Stimulated activated CD4-positive, alpha-beta T cell treated with anti-CD3 and anti-CD28 coated beads, Interleukin-15, amount 100 ng/mL, for 1 hour (primary cell): ENCODE measurements at places on chromosomes 7 and 10.

DNA sequence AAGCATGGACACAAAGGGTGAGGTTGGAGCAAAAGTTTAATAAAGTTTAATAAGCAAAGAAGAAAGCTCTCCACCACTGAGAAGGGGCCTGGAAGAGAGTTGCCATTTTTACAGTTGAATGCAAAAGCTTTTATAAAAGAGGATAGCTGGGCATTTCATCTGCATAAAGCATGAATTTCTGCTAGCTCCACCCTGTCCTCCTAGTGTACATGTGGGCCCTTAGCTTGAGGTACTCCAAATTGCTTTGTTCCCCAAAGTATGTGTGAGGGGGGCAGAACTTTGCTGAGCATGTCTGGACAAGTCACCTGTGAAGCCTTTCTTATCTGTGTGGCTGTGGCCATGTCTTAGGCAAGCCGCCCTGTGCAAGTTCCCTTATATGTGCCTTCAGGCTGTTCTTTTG is 22.6 kb upstream of the CROT start:
- no peak for DNase-seq

DNA sequence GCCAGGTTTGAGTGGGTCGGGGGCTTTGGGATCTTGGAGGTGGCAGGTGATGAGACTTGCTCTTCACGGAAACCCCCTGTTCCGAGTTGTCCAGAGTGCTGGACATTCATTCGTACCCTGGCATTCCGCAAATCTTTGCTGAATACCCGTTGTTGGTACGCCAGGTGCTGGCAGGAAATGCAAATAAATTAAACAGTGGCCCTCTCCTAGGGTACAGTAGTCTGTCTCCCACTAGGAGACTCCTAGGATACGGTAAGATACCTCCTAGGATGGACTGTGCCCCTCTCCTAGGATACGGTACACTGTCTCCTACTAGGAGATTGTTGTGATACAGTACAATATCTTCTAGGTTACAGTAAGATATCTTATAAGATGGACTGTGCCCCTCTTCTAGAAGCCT is 544 bp downstream of the SEC23IP start:
- no peak for DNase-seq

- no peak for DNase-seq
Observed at GRCh38 chr7:135151533-135151932, 3.7 kb downstream of the TMEM140 start.

- no peak for DNase-seq
Observed at GRCh38 chr10:85420501-85421191, 945.9 kb downstream of the GRID1 start.

- no peak for DNase-seq
Observed at GRCh38 chr7:103686064-103686463, 240.1 kb upstream of the SLC26A5 start.

- no peak for DNase-seq
Observed at GRCh38 chr7:73437621-73438416, 4.2 kb downstream of the FZD9 start.

- DNase-seq: no peak
Observed at GRCh38 chr7:22726907-22727713, at the start of gene IL6. IL6 (plus strand) TSS chr7:22727200; CDS start chr7:22727263, 63 bp downstream.

DNA sequence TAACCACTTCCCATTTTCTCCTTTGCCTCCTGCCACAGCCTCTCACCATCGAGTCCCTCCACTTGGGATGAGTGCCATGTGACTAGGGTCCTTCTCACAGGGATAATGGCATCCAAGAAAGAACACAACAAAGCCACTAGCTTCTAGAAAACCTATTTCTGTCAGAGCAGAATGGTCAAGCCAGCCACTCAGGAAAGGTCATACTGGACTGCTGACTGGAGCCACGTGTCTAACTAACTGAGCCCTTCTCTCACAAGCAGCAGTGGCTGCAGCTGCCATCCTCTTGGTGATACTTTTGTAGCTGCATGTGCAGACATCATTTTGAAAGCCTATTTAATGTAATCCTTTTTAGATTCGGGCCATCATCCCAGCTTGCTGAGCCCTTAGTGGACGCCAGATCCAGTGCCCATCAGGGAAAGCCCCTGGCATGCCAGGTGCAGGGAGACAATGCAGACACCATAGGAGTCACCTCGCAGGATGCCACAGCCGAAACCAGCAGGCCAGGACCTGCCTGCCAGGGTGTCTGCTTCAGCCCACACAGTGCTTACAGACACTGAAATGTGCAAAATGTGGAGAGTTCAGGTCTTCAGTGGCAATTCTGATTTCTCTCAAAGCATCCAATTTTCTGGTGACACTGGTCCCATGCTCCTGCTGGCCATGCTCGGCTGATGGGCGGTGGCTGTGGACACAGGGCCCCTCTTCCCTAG is 98.3 kb upstream of the DDC start:
- no peak for DNase-seq

GRCh38 chr7:31373337-31374289 is 33.1 kb upstream of the NEUROD6 start:
- DNase-seq: no peak

- DNase-seq: no peak
Observed at GRCh38 chr7:135714534-135715009, 13.4 kb downstream of the SLC13A4 start.

DNA sequence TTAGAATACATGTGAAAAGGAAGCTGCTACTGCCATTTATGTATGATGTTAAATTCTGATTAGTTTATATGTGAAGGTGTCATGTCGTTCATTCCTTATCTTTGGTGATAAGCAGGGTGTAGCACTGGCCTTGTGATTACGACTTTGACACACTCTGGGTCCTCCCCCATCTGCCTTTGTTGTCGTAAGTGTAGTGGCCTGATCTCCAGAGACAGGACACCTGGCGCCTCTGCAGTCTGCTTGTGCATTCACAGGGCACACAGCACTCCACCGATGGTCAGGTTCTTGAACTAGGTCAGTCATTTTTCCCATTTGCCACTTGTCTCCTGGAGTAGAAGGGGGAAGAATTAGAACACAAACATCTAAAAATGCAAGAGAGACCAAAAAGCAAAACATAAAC is 186.0 kb downstream of the PRKCQ start:
- DNase-seq: no peak

GRCh38 chr7:157615101-157615817 is 278.5 kb downstream of the DNAJB6 start:
- DNase-seq: no peak

GRCh38 chr7:82715344-82715743 is 271.8 kb upstream of the CACNA2D1 start:
- DNase-seq: no peak

- DNase-seq: no peak
Observed at GRCh38 chr7:141454338-141454737, 96.9 kb upstream of the AGK start.

DNA sequence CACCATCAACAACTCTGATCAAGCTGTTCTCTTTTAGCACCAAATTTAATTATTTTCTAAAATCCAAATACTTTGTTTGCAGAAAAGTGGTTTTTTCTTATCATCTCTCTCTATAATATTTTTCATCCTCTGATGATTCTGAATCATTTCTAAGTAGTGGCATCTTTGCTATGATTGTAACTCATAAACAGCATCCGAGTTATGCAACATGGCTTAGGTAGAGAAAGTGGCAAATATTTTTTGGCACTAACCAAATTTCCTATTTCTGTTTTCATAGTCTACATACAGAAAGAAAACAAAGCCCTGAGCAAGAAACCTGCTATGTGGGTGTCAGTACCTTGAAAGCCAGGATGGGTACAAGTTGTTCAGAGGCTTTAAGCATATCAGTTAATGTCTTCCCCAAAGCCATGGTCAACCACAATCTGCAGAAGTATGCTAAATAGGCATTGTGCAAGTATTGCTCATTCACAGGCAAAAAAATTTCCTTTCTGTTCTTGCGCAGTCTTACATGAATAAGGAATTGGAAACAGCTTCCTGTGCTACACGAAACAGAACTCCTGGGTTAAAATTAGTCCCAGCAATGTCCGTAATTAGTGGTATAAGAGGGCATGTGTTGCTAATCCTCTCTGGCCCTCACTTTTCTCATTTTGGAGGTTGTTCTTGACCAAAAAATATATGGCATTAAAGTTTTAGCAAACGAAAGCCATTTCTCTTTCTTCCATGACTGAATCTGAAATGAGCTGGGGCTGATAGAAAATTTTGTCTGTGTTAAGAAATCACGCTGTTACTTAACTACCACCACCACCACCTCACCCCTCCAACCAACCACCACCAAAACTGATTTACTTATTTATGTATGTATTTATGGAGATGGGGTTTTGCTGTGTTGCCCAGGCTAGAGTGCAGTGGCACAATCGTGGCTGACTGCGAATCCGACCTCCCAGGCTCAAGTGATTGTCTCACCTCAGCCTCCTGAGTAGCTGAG is 325.6 kb upstream of the MAGI2 start:
- no peak for DNase-seq

- no peak for DNase-seq
Observed at GRCh38 chr10:112507046-112507445, 60.0 kb downstream of the VTI1A start.

DNA sequence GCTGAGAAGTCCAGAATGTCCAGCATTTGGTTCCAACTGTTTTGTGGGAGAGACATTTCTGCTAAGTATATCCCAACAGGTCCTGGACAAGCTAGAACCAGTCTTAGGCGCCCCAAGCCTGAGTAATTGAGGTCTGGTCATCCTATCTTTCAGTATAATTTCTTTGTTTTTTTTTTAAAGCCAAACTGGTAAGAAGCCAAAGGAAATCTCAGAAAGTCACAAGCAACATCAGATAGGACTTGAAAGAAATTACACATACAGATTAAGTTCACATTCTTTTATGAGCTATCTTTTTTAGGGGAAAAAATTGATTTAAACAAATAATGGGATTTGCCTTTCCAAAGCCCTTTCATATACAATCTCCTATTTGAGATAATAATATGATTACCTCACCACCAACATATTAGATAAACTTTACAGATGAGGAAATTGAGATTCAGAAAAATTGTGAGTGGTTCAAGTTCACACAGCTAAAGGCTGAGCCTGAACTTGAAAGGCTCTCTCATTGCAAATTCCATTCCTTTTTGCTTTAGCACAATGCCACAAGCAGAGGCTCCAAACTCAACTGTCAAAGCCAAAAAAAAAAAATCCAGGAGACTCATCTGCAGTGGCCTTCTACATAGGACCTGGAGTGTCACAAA is 15.0 kb downstream of the PDLIM1 start:
- DNase-seq: no peak

DNA sequence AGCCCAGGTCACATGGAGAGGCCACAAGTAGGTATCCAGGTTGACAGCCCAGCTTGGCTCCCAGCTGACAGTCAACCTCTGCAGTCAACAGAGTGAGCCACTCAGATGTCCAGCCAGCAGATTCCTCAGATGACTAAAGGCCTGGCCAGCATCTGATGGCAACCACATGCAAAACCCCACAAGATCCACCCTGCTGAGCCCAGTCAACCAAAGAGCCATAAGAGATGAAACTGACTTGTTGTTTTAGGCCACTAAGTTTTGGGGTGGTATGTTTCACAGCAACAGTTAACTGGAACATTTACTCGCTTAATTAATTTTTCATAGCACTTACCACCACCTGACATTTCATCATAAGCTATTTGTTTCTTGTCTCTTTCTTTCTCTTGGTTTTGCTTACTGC is 107.3 kb upstream of the KDM7A start:
- DNase-seq: no peak

DNA sequence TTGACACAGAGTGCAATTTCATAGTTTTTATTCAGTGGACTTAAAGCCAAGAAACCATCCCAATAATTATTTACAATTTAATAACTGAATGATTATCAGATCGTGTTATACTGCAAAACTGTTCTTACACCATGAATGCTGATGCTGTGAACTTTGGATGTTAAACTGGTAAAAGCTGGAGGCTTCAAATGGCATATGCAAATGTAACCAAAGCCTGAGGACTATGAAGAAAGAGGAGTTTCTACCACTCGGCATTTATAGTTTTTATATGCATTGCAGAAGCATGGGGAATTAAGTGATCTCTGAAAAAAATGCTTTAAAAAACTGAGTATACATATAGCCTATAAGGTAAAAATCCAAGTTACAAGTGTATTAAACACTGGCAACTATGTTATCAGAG is 42.4 kb downstream of the RNF32 start:
- DNase-seq: no peak

GRCh38 chr10:116779076-116779687 is 36.8 kb upstream of the HSPA12A start:
- no peak for DNase-seq

GRCh38 chr10:102761981-102762380 is 18.2 kb downstream of the WBP1L start:
- no peak for DNase-seq

- no peak for DNase-seq
Observed at GRCh38 chr10:77189075-77189474, 448.5 kb downstream of the KCNMA1 start.

- no peak for DNase-seq
Observed at GRCh38 chr7:107253599-107253998, 84.8 kb downstream of the HBP1 start.

- no peak for DNase-seq
Observed at GRCh38 chr10:60114765-60115586, 208.6 kb upstream of the CCDC6 start.

DNA sequence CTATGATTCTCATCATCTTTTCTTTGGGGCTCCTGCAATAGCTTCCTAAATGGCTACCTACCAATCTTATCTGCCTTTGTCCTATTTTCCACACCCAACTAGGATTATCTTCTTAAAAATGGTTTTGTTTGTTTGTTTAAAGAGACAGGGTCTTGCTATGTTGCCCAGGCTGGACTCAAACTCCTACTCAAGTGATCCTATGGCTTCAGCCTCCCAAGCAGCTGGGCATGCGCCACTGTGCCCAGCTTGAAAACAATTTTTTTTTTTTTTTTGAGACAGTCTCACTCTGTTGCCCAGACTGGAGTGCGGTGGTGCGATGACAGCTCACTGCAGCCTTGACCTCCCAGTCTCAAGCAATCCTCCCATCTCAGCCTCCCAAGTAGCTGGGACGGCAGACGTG is 14.9 kb downstream of the DNMBP start:
- DNase-seq: no peak

DNA sequence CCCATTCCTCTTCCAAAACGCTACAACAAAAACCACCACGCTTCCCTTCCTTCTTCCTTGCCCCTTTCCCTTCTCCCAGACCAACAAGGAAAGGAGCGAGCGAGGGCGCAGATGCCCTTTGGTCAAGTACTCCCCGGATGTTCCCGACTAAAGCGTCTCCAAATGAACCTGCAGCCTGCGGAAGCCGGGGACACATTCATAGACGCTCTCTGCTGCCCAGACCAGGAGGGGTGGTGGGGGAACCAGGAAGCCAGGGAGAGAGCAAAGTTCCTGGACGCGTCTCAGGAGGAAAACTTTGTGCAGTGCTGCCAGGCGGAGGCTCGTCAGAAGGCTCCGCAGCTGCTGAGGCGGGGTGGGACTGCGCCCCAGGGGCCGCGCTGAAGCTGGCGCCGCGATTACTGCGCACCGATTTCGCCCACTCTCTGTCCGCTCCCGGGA is 754 bp downstream of the SEMA3D start:
- DNase-seq: no peak

- no peak for DNase-seq
Observed at GRCh38 chr7:12609561-12609960, 39.0 kb downstream of the SCIN start.
